ENCODE measurements at places on chromosomes 13 and 19.
A peak's percentile ranks its signal among the peaks of the same experiment; 100 is the strongest.

- peak; percentile 85 for DNase-seq
Observed at GRCh38 chr19:5826531-5827341, 12.8 kb downstream of the FUT6 start.

- DNase-seq, result no peak
Observed at GRCh38 chr13:31320946-31321345, 121.2 kb downstream of the B3GLCT start.

- no peak for DNase-seq
Observed at GRCh38 chr13:102902789-102903347, 57.0 kb downstream of the ERCC5 start.

DNA sequence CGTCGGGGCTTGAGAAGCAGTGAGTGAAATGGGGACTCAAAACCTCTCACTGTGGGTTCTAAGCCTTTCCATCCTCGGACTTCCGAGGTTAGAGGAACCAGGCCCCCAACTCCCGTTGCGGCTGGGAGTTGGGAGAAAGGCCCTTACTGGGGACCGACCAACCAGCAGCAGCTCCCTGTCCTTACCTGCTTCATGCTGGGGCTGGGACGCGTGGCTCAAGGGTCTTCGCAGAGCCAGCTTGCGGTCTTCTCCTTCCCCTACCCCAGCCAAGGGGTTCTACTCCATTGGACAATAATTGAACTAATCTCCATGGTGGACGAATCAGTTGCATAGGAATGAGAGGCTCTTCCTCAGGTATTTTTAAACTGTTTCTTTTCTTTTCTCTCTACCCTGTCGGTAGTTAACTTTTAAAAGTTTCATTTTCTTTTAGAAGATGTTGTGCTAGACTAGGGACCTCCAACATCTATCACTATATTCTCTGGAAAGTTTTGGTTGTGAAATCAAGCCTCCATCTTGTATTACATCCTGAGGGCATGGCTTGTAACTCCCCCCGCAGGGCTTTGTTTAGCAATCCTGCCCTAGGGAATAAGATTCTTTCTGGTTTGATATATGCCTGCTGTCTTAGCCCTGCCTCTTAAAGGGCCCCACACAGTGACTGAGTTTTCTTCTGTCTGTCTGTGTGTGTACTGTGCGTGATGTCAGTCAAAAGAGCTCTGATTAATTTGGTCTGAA is 1027.1 kb upstream of the PCDH9 start:
- no peak for DNase-seq

GRCh38 chr13:112475889-112476288 is 99.7 kb downstream of the SPACA7 start:
- DNase-seq, result no peak

- no peak for DNase-seq
Observed at GRCh38 chr13:40408602-40409001, 257.8 kb downstream of the FOXO1 start.

GRCh38 chr13:85806553-85807175 is 7.4 kb upstream of the SLITRK6 start:
- peak; percentile 74 for DNase-seq

DNA sequence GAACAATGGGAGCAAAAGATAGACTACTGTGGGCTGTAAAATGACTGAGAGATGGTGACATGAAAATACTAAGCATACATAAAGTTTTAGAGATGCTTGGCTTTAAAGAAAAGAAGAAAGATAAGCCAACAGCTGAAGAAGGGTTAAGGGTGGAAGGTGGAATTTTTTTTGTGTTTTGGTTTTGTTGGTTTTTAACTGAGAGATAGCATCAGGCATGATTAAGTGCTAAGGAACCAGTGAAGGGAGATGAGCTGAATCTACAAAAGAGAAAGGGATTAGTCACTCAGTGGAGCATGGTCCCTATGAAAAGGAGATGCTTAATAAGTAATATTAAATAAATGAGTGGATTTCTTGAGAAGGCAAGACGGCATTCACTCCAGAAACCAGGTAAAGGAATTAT is 12.5 kb upstream of the TBC1D4 start:
- DNase-seq, result no peak

DNA sequence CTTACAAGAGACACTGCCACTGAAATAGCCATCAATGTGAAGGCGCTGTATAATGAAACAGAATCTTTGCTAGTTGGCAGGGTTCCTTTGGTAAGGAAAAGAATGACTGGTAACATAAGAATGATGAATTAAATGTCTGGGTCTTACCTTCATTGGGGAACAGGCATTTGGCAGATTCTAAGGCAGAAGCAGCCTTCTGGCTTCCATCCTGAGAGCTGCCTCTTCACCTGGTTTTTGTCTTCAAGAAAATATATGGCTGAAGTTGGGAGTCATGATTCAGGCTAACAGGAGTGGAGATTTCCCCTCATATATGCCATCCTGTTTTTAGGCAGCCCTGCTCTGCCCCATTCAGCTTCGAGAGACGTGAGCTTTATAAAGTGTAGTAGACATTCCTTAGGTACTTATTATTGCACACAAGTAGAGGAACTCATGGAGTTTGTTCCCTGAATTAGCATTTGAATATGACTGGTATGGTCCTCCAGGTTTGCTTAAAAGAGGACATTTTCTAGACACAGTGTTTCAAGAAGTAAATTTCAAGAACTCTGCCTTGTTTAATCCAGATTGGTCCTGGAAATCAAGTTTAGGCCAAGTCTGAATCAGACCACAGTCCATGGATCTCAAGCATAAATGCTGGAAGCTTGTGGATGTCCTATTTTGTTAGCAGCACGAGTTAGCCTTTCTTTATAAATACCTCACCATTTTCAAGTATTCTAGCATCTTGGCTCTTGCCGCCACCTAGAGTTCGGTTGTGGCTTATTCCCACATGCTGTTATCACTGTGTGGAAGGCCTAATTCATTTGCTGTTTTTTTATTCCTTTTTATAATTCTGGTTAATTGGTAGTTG is 56.2 kb upstream of the AKAP11 start:
- DNase-seq, result no peak

DNA sequence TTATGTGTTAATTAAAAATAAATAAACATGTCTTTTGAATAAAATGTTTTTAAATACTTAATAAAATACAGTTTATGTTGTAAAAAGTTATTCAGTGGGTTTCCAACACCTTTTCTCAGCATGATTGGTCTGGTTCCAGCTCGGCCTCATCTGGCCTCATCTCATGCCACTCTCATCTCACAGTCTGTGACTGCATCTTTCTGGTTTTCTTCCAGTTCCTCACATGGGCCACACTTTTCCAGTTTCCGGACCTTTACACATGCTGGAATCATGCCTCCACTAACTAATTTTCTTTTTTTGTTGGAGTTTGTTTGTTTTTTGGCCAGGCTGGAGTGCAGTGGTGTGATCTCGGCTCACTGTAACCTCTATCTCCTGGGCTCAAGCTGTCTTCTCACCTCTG is 82.5 kb downstream of the RUBCNL start:
- DNase-seq, result no peak

GRCh38 chr13:101627556-101627943 is 175.1 kb downstream of the ITGBL1 start:
- DNase-seq, result no peak

DNA sequence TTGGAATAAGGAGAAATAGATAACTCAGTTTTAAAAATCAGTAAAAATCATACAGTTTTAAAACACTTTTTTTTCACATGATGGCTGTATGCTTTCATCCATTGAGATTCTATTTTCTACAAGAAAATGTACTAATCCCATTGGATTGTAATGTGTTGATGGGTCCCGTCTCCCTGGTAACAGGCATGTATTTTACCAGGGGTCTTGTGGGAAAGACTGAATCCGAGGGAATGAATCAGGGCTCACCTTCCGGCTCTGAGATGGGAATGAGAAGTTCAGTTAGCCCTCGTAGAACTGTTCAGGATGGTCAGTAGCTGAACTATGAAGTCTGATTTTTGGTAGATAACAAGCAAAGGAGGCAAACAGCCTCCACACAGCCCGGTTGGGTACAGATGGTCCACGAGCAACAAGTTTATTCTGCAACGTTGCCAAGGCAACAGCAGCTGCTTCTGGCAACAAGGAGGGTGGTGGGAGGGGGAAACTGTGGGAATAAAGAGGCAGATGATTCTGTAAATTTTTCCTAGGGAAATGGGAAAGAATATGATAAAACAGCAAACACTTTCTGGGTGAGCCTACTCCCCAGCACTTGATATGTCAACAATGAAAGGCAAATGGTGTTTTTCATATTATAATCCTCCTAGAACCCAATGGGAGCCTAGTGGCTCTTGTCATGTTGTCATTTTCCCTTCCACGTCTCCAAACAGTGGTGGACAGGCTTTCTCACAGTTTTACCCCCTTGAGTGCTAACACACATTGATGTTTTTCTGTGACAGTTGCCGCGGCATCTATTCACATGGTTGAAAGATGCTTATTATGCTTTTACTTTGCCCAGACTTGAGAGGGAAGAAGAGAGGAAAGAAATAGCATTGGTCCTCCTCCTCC is 12.4 kb upstream of the SIAH3 start:
- DNase-seq, result no peak

DNA sequence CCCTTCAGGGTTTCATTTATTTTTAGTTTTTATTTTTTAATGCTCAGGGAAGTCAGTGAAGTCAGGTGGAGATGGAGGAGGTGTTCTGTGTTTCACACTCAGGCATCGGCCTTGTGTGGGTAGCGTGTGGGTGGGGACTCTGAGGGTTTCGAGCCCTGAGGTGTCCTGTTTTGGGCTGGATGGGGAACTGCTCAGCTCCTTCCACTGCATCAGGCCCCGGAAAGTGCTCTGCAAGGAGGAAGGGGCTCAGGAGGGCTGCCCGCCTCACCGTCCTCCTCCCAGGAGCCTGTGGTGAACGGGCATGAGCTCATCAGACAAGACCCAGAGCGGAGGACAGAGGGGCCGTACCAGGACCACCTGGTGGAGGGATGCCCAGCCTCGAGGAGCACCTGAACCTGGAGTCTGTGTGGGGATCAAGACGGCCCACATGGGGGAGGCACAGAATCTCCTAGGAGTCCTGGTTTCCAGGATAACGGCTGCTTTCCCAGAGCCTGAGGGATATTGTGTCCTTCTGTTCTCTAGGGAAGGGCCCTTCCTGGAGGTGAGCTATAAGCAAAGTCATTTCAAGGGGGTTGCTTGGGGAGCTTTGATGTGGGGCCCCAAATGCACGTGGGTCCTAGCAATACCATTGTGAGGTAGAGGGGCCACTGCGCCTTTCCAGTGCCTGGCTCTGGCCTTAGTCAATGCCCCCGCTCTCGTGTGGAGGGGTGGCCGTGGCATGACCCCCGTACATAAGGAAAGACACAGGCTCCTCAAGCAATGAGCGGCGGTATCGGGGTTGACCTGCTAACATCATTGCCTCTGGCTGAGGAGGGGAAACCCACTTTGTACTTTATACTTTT is 13.5 kb upstream of the GAS6 start:
- DNase-seq, result no peak

DNA sequence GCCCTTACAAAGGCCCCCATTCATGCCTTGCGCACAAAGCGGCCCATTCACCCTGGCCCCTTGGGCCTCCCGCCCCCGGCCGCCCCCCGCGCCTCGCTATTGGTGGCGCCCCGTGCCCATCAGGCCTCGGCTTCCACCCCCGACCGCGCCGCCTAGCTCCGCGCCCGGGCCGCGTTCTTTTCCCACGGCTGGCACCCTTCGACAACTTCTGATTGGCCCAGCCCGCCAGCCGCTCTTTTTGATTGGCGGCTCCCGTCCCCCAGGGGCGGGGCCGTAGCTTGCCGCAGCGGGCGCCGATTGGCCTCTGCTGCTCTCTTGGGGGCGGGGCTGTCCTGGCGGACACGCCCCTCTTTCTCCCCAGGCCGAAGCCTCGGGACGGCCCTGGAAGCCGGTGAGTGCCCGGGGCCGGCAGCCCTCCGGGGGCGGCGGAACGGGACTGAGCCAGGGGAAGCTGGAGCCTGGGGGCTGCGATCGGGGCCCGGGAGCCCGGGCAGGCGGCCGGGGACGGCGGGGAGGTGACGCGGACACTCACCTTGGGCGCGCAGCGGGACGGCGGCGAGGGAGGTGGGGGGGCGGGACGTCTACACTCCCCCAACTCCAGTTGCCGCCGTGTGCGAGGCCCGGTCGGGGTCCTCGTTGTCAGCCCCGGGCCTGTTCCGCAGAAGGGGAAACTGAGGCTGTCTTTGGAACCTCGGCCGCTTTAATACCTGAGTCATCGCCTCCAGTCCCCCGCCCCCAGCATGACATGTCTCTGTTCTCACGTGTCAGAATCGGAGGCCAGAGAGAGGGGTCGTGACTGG is at the start of gene MYH14:
Gene MYH14 (plus strand): TSS at position 342 of the 800 bp plus-strand sequence. CDS start 6,744 bp downstream, outside the sequence.
- no peak for DNase-seq

- DNase-seq, result no peak
Observed at GRCh38 chr19:5891938-5892771, 11.4 kb downstream of the NDUFA11 start.

DNA sequence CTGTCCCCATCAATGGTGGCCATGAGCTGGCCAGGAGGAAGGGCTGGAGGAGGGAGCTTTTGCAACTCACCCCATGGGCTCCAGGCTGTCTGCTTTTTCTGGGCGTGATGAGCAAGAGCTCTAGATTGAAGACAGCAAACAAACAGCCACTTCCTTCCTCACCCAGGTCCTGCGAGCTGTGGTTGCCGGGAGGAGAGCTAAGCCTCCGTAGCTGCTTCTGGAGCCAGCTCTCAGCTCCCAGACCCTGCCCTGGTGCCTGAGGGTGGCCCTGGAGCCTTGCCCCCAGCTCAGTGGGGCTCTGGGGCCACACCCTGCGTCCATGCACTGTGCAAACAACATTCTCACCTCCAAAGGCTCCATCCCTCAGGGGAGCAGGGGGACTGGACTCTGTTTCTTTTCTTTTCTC is 6.2 kb downstream of the MYO1F start:
- no peak for DNase-seq

Data from NCI-H1417 treated with DMSO at 0.1 percent for 48 hours (cell line).